Vagina (tissue), 2 donors: ENCODE measurements at places on chromosomes 6 and 20. TPM values are rescaled to one million over a fixed set of nuclear protein-coding genes. Genes with fewer than 3 reads are reported as not detected.

Gene FAM110A
- 11.8 TPM for total RNA-seq

Gene DEFB132
- total RNA-seq, result not detected

Gene TPX2
- 6.1 TPM for total RNA-seq

Gene RGS17
- total RNA-seq, result 0.25 TPM

Gene ANKRD60
- not detected for total RNA-seq

- no peak for DNase-seq
Measured at GRCh38 chr6:25296217-25296905, 17.2 kb downstream of the CARMIL1 start.

- DNase-seq, result no peak
Measured at GRCh38 chr6:132749111-132749510, 8.6 kb downstream of the VNN2 start.

- DNase-seq, result no peak
Measured at GRCh38 chr6:26029570-26029856, 57.7 kb upstream of the HFE start.

GRCh38 chr20:57888591-57888990 lies 178.8 kb upstream of the PMEPA1 start:
- DNase-seq, result no peak

GRCh38 chr6:70107852-70108629 lies 194.8 kb downstream of the COL9A1 start:
- no peak for DNase-seq

DNA sequence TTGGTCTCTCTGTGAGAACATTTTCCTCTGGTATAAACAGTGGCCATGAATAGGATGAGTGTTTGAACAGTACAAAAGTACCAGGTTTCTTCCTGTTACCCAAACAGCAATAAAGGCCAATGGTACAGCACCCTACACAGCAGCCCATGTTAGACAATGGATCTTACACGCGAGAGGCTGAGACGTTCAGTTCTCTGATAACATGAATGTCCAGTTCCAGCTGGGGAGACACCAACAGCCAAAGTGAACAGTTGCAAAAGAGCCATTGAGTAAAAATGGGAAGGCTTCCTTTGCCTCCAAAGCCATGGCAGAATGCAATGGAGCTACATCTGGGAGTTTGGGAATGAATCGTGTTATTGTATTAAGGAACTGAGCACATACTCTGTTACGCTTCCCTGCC lies 246.8 kb upstream of the SGK1 start:
- DNase-seq, result no peak

DNA sequence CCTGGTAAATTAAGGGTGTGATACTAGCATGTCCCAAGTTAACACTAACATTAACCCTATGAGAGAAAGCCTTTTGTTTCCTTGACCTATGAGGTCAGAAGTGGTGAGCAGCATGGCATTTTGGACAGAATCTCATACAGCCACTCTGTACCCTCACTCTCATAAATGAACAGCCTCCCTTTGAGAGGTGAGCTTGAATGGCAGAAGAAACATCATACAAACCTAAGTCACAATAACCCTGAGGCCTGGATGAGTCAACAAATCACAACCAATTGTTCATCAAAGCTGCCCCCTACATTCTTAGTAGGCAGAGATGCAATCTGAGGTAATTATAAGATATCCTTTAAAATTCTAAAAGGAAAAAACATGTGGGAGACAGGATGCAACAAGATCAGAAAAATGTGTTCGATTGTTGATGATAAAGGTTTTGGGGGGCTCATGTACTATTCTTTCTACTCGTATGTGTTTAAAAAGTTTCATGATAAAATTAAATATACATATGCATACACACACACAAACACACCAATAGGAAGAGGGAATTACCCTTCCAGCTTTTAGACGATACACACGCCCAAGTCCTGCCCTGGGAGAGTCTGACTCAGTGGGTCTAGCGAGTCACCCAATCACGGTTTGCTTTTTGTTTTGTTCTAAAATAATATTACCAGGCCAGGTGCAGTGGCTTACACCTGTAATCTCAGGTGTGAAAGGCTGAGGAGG lies 117.3 kb downstream of the ARHGAP18 start:
- DNase-seq, result no peak

- no peak for DNase-seq
Measured at GRCh38 chr6:41214559-41215238, 13.4 kb upstream of the TREML4 start.

DNA sequence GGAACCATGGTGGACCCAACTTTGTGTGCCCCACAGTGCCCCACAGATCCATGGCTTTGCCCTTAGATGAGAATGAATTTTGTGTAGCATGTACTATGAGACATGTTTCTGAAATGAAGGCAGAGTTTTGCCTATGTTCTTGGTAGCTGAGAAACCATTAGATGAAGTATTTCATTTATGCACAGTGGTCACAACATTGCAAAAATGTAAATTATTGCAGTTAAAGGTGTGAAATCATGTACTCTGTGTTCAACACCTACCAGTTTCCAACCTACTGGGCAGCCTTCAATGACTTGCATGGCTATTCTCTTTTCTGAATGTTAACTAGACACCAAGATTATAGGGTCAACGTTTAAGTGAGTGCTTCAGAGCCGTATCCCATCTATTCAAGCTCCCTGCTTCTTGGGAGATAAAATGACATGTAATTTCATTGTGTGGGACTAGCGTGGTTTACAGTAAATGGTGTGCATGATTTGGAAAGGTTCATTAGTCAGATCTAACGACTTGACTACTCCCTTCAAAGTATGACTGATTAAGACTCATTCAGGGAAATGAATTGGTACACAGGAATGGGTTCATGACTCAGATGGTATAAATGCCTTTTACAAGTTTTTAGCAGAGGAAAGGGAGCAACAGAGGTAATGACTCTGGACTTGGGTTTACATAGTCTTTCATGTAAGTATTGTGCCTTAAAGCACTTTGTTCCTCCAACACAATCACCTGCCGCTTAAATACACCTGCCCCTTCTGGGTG lies 106.1 kb upstream of the AKIRIN2 start:
- no peak for DNase-seq

DNA sequence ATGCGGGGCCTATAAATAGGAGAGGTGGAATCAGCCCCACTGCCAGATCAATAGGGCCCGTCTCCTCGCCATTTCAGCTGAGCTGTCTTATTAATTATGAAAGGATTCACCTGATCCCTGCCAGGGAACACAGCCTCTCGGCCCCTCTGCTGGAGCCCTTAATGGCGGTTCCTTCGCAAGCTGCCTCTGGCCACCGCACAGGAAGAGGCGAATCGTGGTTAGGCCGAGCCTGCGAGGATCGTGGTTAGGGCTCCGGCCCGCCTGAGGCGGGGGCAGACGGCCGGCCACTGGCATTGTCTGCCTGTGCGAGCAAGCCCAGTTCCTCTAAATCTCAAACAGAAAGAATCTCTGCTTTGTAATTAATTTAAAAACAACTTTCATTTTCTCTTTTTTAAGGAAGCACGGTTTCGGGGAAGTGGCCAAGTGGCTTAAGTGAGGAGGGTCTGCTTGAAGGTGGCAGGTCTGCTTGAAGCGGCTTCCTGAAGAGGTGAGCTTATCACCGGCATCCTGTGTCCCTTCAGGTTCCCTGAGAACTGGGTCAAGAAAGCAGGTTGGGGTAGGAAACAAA lies 9.2 kb downstream of the NRN1 start:
- DNase-seq, result no peak
